ENCODE measurements at places on chromosomes 11 and 22.
A peak's percentile ranks its signal among the peaks of the same experiment; 100 is the strongest.

DNA sequence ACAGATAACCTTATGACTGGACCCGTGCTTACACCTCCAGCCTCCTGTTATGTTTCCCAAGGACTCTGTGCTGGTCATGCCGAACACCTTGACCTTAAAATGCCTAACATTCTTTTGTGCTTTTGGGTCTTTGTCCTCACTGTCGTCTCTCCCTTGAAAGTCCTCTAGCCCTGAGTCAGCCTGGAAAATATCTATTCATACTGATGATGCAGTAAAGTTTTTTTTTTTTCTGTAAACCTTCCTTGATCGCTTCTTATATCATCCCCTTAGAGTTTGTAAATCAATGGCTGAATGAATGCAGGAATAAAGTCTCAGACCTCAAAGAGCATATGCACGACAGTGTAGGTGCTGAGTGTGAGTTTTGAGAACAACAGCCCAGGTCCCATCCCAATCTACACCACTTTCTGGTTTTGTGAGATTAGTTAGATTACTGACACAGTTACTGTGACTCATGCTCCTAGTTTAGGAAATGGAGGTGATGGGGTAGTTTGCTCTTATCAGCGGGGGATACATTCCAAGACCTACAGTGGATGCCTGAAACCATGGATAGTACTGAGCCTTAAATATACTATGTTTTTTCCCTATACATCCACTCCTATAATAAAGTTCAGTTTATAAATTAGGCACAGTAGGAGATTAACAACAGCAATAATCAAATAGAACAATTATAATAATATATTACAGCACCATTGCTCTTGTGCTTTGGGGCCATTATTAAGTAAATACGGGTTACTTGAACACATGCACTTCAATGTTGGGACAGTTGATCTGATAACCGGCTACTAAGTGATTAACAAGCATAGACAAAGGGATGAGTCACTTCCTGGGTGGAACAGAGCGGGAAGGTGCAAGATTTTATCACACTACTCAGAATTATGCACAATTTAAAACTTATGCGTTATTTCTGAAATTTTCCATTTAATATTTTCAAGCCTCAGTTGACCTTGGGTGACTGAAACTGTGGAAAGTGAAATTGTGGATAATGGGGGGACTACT lies 8.6 kb downstream of the TCN1 start:
- no peak for DNase-seq

DNA sequence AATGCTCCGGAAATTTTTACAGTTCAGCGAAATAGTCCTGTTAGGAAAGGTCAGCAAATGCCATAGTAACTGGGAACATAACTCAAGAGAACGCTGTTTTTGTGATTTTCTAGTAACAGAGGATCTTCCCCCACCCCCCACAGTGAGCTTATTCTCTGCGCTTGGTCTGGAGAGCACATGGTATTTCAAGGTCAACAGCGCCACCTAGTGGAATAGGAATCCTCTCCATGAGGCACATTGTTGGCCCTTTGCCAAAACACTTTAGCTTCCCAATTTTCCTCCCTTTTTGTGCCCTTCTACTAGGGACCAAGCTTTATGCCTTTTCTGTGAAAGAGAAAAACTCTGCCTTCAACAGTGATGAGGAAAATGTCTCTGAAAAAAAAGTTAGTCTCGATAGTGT lies 13.2 kb upstream of the OR4C12 start:
- DNase-seq: peak; percentile 12

GRCh38 chr11:120773501-120774031 lies 250.3 kb upstream of the TBCEL start:
- DNase-seq: peak; percentile 7

- DNase-seq: no peak
Observed at GRCh38 chr11:102118937-102119336, 8.7 kb downstream of the YAP1 start.

DNA sequence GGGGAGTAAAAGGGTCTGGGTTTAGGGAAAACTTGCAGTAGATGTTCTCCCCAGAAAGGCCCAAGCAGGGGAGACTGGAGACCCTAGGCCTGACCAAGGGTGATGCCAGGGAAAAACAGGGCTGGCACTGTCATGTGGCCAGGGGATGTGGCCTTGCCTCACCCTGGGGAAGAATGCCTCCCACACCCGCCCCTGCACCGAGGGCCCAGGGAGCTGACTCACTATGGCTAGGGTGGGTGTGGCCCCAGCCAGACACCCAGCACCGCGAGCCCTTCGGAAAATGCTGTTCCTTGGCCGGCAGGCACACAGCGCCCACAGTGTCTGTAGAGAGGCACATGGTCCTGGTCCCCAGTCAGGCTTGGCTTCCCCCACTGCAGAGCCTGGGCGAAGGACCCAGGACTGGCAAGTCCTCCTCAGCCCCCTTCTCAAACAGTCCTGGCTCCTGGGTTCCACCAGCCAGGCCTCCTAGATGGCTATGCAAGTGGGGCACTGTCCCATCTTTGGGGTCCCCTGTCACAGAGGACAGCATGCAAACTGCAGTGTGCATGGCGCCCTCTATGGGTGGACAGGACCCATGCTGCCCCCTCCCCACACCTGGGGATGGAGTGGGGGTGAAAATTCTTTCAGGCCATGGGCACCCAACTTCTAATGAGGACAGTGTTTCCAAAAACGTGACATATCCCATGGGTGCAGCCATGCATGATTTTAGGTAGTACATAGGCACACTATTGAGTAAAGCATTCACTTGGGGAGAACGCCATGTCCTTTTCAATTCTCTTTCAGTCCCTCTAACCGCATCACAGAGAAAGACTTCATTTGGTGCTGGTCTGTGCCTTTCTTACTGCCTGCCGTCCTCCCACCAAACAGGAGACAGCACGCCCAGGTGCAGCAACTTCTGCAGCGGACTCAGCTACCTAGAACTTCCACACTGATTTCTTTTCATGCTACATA lies 15.2 kb downstream of the TMPRSS5 start:
- DNase-seq: no peak

- no peak for DNase-seq
Observed at GRCh38 chr11:932435-932834, 6.8 kb downstream of the AP2A2 start.

Measured in GM04504 (cell line).